ENCODE measurements at places on chromosomes 6 and 20. TPM values are rescaled to one million over a fixed set of nuclear protein-coding genes. Genes with fewer than 3 reads are reported as not detected.

The CGA gene
- not detected for total RNA-seq

The ULBP3 gene
- 0.69 TPM for total RNA-seq

The SLC24A3 gene
- total RNA-seq = not detected

The BPI gene
- total RNA-seq = not detected

The HLA-DQB1 gene
- total RNA-seq = 267 TPM

The C20orf204 gene
- 2.5 TPM for total RNA-seq

The THBD gene
- not detected for total RNA-seq

The OVOL2 gene
- total RNA-seq = not detected

The DNAH8 gene
- total RNA-seq = 1.1 TPM

The CAP2 gene
- total RNA-seq = not detected

The GLP1R gene
- total RNA-seq = not detected

The GCNT2 gene
- total RNA-seq = 38.1 TPM

The BTBD9 gene
- total RNA-seq = 57.8 TPM

The WFDC12 gene
- not detected for total RNA-seq

The KCNK16 gene
- not detected for total RNA-seq

The CCN6 gene
- not detected for total RNA-seq

The CLIC1 gene
- total RNA-seq = 216 TPM

The FAM229B gene
- total RNA-seq = 4.0 TPM

The ABCF1 gene
- 60.9 TPM for total RNA-seq

The HSPA12B gene
- total RNA-seq = not detected

The BACH2 gene
- total RNA-seq = 235 TPM

The MYLK4 gene
- 1.1 TPM for total RNA-seq

Measured in B cell (primary cell).